ENCODE measurements at places on chromosomes 12 and 14.

DNA sequence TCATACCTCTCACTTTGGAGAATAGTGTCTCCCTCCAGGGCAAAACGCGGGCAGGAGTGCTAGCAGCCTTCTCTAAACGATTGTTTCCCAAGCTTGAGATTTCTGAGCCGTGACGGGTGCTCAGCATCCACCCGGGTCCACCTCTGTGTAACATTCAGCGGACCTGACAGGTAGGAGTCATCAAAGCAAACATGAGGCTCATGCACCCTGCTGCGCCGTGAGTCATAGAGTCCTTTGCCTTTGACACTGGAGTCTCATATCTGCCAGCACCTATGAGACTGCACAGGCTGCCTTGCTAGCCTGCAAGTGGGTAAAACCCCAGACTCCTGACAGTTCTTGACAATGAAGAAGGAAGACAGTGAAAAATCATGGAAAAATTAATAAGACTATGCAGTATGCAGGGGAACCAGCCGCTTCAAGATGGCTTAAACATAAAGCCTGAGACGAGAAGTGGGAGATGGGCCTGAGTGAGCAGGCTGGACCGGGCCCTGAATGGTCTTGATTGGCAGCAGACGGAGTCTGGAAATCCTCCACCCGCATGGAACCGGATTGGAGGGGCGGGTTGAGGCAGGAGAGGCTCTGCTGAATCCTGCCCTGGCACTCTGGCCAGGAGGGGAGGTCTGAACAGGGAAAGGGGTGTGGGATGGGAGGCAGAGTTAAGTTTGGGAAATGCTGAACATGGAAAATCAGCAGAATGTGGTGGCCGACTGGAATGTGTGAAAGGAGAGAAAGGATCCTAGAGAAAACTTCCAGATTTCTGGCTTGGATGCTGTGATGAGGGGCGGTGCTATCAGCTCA is 54.2 kb downstream of the LGMN start:
- DNase-seq: no peak

DNA sequence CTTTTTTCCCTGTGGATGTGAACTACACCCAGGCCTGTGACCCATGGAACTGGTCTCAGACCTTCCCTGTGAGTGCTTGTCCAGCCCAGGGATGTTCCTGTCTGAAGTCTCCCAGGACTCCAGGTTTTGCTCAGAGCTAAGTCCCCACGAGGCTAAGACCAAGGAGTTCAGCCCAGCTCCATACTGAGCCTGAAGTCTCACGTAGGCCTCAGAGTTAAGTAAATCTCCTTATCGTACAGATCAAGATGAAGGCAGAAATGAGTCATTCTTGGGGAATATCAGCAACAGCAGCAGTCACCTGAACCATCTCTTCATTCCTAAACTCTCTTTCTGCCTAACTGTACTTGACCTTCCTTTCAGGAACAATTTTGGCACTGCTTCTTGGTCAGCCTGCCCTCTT is 139.8 kb downstream of the ANO6 start:
- DNase-seq: peak; percentile 45

DNA sequence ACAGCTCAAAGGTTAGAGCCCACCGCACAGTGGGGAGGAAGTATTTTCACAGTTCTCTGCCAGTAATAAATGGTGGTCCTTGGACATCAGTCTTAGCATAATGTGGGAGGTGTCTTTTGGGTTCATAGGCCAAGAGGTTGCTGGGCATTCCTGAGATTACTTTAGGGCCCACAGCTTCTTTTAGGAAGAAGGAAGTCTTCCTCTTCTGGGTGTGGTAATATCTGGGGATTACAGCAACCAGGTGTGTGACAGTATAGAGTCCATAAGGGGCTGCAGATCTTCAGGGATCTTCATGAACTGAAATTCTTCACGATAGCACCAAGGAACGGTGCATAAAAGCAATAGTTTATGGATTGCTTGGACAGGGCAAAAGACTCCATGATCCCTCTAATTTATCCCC is 56.2 kb upstream of the PTGR2 start:
- DNase-seq: no peak

DNA sequence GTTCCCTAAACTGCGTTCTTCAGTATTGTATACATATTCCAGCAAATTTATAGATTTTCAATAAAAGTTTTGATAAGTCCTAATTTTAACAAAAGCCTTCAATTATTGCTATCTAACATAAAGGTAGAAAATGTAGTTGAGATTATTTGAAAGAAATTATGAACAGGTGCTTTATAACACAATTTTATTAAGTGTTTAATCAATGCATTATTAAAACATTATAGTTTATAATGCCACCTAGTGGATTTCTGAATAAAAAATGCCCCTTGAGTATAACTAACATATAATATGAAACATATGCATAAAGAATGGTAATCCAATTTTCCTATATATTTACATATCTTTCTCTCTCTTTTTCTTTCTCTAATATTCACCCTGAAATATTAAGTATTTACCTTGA is 515.3 kb downstream of the SLC6A15 start:
- no peak for DNase-seq

DNA sequence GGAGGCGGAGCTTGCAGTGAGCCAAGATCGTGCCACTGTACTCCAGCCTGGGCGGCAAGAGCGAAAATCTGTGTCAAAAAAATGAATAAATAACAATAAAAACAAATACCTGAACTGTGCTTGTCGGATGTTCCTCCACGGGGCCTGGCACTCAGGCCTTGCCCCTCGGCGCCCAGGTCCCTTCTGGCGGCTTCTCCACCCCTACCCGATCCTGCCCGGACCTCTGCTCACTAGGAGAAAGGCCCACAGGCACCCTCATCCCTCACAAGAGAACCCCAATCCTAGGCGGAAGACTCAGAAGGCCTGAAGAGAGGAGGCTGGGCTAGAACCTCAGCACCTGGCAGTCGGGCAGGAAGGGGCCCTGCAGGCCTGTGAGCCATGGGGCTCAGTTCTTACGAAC is 21.0 kb upstream of the BTBD6 start:
- no peak for DNase-seq

GRCh38 chr12:123468786-123469185 is 10.8 kb downstream of the SNRNP35 start:
- DNase-seq: no peak

DNA sequence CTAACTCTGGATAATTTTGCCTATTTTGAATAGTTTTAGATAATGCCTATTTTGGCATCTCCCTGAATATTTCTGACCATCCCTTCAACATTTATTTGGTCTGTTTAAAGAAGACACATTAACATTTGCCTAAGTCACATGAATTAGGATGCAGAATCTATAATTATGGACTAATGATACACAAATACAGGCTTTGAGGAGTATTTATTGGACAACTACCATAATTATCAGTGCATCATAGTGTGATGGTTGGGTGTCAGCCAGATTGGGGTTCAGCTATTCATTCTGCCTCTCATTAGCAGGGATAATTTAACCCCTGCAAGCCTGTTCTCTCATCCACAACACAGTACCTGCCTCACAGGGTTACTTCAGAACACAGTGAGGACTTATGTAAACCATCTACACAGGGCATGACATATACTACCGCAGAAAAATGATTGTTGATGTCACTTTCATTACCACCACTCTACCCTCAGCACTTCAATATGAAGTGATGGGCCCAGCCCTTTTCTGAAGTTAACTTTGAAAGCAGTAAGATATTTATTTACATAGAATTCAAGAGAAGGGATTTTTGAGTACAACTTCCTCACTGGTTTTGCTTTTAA is 14.4 kb downstream of the PRKCH start:
- no peak for DNase-seq

- DNase-seq: no peak
Observed at GRCh38 chr12:127176804-127177203, 1090.2 kb upstream of the TMEM132C start.

- DNase-seq: no peak
Observed at GRCh38 chr12:104741077-104741476, 217.0 kb downstream of the SLC41A2 start.

GRCh38 chr14:93003945-93004698 is 81.2 kb downstream of the CHGA start:
- DNase-seq: no peak

DNA sequence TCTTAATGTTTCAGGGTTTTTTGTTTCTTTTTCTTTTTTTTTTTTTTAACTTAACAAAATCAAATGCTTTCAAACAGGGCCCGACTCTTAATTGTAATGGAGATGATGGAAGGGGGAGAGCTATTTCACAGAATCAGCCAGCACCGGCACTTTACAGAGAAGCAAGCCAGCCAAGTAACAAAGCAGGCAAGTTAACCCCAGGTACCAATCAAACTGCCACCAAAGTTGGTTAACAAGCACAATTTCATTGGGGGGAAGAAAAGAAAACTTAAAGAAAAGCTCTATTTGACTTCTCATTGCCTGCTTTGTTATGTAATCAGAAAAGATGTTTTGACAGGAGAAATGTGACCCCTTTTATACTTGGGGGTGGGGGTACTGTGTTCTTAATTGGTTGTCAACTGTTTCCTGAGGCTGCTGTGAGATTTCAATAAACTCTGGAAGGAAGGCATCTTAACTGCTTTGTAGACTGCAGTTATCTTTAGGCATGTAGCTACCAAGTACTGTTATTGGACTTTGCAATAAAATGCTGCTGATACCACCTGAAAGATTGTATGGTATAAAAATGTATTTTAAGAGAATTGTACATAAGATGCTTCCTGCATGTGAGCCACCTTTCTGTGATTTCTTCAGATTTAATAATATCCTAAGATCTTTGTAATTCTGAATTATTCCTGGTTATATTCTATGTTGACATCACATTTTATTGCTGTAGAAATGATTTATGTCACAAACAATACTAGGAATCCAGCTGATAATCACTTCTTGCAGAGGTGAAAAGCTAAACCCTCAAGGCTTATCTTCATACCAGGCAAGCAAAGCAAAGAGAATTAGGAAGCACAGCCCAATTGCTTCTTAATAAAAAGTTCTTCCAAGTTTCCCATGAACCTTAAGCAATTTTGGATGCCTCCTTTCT is 26.9 kb downstream of the MAPKAPK5 start:
- DNase-seq: no peak

DNA sequence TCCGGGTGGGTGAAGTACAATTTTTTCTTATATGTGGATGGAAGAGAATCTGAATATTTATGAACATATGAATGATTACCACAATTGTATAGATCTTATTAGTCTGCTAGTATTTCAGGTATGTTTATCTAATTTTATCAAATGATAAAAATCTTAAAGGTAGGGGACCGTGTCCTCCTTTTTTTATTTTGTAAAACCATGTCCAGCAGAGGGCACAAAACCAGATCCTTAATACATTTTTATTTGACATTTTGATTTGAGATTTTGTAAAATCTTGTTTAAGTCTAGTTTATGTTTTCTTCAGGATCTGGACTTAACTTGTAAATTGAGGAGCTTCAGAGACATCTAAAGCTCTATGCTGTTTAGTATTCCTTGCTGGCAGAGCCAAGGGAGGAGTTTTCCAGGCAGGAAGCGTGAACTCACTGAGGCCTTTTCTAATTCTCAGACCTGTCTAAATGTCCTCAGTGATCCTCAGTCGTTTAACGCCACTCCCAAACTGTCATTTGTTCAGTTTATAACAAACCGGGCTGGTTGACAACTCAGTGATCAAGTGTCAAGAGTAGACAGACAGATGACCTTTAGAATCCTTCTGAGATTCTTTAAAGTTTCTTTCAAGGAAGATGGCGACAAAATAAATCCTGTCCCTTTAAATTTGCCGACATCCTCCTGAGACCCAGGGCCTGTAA is 263.9 kb downstream of the KTN1 start:
- no peak for DNase-seq

DNA sequence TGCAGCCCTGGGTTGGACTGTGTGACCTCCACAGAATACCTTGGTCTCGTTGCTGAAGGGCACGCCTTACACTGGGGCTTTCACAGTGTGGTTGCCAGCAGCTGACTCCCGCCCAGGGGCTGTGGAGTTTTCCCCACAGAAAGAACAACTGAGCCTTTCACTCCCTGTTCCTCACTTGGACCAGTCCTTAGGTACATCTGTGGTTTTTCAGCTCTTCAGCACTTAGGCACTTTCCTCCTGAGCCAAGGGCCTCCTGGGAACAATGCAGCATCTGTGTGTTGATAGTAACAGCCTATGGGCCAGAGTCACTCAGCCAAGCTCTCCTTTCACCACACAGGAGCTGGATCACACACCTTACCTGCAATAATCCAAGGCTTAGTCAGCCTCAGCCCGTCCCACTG is 25.0 kb downstream of the ERP27 start:
- no peak for DNase-seq

- no peak for DNase-seq
Observed at GRCh38 chr12:115491511-115492250, 785.8 kb downstream of the MED13L start.

GRCh38 chr14:50389668-50390441 is 6.8 kb downstream of the CDKL1 start:
- DNase-seq: no peak

GRCh38 chr14:59836116-59836515 is 34.5 kb downstream of the RTN1 start:
- DNase-seq: no peak

- DNase-seq: no peak
Observed at GRCh38 chr12:32296567-32296966, 102.8 kb upstream of the FGD4 start.

- DNase-seq: peak; percentile 63
Observed at GRCh38 chr12:121530600-121531355, 50.0 kb downstream of the KDM2B start.

GRCh38 chr14:102035914-102036313 is 50.9 kb downstream of the HSP90AA1 start:
- no peak for DNase-seq

DNA sequence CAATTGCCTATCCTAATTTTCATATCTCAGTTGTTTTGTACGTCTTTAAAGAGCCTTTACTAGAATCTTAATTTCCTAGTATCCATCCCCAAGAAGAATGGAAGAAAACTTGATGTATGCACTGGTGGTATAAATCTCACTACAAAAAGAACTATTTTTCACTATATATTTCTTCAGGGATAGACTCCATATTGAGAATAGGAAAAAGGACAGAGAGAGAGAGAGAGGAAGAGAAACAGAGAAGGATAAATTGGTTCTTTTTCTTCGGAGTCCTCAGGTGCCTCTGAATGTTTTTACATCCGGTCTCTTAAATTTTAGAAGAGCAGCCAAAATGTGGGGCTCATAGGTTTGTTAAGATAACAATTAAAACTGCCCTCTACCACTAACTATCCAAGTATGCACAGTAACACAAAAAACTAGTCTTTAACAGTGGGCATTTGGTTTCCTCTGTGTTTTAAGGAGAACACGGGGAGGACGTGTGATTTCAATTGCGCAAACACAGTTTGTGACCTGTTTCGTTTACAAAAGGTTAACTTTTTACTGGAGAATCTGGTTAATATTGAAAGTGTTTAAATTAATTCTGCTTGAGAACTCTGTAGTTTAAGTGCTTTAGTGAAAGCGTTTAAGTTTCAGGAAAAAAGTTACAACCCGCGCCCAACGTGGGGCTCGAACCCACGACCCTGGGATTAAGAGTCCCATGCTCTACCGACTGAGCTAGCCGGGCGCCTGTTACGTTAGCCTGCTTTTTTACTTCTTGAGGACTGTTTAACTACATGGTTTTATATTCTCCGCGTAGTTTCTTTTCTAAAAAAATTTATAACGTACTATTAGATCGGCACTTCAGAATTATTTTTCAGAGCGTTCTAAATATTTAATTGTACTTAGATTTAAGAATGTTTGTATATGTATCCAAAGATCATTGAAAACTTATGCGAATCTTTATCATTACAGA is 5.1 kb upstream of the PSMA3 start:
- DNase-seq: peak; percentile 27

Data from astrocyte (in vitro differentiated cells and primary cell).